ENCODE measurements at places on chromosomes 7 and 10. TPM values are rescaled to one million over a fixed set of nuclear protein-coding genes. Genes with fewer than 3 reads are reported as not detected.

Gene FGFR2
- total RNA-seq = 27.2 TPM

Gene AGFG2
- total RNA-seq = 11.7 TPM

Gene SFMBT2
- 0.05 TPM for total RNA-seq

Gene TASOR2
- total RNA-seq = 34.3 TPM

Gene UCN3
- total RNA-seq = not detected

Gene LEP
- 0.28 TPM for total RNA-seq

Gene ELN
- not detected for total RNA-seq

Gene INHBA
- 3.8 TPM for total RNA-seq

Gene CD36
- 4.1 TPM for total RNA-seq

Gene ADARB2
- total RNA-seq = not detected

All from airway epithelial cell (primary cell).